Stimulated activated CD8-positive, alpha-beta memory T cell treated with anti-CD3 and anti-CD28 coated beads, Interleukin-2, amount 100 ng/mL, for 1 hour (primary cell): ENCODE measurements at places on chromosomes 12 and 14.

DNA sequence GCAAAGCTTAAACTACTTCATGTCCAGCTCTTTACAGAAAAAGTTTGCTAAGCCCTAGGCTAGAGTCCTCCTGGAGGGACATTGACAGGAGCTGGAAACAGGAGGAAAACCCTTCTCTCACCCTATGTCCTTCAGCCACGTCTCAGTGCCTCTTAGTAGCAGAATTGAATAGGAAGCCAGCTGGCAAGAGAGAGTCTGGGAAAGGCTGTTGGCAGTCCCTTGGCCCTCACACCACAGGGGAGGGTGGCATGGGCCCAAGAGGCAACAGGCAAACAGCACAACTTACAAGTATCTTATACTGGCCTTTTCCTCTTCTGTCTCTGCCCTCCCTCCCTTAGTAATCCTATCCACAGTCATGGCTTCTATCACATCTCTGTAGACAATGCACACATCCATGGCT lies 27.7 kb upstream of the DHRS2 start:
- no peak for DNase-seq

GRCh38 chr12:97456571-97457188 lies 5.9 kb upstream of the RMST start:
- no peak for DNase-seq

DNA sequence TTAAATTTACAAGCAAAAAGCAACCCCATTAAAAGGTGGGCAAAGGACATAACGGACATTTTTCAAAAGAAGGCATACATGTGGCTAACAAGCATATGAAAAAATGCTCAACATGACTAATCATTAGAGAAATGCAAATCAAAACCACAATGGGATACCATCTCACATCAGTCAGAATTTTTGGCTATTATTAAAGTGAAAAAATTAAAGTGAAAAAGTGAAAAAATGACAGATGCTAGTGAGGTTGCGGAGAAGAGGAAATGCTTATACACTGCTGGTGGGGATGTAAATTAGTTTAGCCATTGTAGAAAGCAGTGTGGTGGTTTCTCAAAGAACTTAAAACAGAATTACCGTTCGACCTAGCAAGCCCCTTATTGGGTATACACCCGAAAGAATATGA lies 7.9 kb downstream of the OTOGL start:
- no peak for DNase-seq

DNA sequence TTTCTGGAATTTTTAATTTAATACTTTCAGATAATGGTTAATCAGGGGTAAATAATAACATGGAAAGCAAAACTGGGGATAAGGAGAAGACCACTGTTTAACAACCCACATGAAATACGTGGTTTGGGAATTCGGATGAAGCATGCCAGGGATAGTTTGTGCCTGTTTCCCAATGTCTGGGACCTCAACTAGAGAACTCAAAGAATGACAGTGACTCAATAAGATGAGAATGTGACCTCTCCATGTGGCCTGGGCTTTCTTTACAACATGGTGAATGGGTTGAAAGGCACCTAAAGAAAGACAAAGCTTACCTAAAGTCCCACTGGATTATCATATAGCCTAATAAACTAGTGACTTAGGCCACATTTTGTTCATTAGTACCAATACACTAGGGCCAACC lies 460.3 kb upstream of the LRFN5 start:
- no peak for DNase-seq

DNA sequence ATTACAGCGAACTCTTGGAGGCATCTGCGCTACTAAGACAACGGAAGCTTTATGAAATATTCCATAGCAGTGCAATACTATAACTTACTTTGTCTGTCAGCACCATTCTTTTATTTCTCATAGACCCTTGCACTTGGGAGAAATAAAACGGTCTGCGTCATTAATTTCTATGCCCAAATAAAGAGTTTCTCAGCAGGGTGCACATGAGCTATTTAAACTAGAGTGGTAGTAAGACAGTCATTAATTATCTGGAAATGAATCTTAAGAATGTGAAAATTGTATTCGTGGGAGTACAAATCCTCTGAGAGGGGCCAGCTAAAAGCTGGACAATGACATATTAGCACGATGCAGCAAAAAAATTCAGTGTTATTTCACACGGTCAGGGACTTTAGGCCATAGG lies 903.4 kb upstream of the FOXG1 start:
- no peak for DNase-seq
